ENCODE measurements at places on chromosomes 3 and 15.

GRCh38 chr3:128984596-128984995 is 9.3 kb downstream of the CFAP92 start:
- no peak for DNase-seq

DNA sequence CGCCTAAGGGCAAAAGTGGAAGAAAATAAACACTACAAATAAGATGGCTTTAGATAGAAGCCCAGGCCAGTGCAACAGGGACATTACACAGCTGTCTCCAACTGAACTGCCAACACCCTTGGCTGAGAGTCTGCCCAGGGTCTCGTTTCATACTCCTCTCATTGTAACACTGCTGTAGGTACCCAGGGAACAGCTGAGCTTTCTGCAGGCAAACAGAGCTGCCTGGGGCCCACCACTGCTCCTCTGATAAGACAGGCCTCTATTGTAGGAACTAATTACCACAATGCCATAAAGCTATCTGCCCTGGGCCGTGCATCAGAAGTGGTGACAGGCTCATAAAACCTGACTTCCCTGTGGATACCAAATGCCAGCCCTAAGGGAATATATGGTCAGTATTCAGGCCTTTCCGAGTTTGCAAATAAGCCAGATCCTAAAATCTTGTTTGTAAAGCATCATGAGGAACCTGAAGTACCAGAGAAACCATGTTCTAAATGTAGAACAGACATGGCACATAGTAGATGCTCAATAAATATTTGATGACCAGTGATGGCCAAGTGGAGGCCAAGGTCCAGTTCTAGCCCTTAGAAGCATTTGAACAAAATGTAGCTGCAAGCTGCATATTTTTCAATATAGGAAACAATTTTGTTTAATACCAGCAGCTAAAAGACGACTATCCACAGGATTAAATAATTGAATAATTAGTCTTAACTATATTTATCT is 84.3 kb upstream of the NEO1 start:
- DNase-seq, result no peak

DNA sequence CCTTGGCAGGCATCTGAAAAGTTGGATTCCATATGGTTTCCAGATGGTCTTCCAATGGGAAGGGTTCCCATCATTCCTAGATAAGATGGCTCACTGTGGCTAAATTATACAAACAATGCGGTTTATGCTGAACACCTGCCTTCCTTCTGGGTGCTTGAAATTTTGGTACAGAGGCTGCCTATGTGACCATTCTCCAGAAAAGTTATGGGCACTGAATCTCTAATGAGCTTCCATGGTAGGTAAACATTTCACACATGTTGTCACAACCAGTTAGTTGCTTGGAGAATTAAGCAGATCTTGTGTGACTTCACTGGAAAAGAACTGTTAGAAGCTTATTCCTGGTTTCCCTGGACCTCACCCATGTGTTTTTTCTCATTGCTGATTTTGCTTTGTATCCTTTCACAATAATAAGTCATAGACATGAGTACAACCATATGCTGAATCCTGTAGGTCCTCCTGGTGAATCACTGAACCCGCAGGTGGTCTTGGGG is 30.1 kb downstream of the PLOD2 start:
- no peak for DNase-seq

- DNase-seq, result no peak
These were observed 22.0 kb downstream of the COL6A6 start for GRCh38 chr3:130539005-130539404.

- DNase-seq, result no peak
These were observed 38.4 kb upstream of the ALCAM start for GRCh38 chr3:105328338-105328730.

DNA sequence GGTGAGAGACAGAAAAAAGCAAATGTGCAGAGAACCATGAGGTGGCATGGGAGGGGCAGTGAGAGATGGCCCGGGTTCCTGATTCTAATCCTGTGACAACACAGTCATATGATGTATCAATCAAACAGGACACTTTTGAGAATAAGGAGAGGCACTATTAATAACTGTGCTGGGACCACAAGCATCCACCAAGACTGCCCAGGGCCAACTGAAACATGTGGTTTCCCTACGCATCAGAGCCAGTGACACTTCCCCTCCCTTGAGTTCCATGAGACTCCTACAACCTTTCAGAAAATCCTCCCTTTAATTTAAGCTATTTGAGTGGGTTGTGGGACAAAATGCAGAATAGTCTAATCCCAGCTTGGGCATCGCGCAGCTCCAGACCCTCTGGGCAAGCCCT is 17.4 kb downstream of the SH3BP5 start:
- no peak for DNase-seq

DNA sequence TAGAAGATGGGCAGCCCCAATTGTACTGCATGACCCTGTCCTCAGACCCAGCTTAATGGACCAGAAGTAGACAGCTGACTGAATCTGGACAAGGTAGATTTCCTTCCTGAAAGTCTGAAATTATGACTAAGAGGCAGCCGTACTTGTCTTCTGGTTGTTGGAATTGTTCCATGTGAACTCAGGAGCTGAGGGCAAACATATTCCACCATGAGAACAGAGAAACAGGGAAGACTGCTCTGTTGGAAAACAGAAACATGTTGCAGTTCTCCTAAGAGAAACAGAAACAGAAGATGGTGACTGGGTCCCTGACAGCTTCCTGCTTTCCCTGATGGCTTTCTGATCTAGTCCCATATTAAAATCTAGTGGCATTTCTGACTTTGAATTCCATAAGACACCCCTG is 24.1 kb downstream of the POPDC2 start:
- DNase-seq, result no peak

DNA sequence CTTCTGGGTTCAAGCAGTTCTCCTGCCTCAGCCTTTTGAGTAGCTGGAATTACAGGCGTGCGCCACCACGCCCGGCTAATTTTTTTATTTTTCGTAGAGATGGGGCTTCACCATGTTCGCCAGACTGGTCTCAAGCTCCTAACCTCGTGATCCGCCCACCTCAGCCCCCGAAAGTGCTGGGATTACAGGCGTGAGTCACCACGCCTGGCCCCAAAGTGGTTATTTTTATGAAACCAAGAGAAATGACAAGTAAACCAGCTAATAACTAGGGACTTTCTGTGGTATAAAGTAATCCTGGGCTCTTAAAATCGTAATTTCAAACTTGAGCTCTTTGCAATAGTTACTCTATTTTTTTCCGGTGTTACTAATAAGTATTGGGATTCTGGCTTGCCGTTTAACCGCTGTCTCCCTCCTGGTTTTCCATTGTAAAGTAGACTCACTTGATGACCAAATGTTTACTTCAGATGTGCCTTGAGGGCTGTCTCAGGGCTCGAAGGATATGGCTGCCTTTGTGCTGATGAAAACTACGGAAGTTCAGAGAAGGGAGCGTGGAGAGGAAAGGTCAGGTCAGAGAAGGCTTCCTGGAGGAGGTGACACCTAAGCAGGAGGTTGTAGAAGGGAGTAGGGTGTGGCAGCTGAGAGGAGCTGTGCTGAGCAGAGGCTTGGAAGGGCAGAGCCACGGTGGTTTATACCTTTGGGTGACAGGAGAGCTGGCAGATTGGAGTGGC is 4.2 kb downstream of the ZSCAN2 start:
- no peak for DNase-seq

DNA sequence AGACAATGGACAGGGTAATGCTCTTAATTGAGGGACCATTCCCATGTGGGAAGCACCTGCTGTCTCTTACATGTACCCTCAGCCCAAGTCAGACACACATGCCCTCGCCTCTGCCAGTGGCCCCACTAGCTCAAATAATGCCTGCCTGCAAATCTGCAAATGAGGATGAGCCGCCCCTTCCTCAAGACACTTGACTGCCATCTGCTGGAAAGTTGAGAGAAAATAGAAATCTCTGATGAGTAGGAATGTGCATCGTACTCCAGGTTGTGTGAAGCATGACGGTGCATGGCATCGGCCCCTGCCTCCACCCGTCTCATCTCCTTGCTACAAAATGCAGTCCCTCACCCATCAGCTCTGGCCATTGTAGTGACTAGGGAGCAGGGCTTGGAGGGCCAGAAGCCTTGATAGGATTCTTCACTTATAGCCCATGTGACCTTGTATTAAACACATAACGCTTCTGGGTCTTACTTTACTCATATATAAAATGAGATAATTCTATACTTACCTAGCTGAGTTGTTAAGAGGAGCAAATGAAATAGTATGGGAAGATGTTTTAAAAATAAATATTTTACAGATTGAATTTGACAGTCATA is 6.3 kb upstream of the SCN5A start:
- no peak for DNase-seq

DNA sequence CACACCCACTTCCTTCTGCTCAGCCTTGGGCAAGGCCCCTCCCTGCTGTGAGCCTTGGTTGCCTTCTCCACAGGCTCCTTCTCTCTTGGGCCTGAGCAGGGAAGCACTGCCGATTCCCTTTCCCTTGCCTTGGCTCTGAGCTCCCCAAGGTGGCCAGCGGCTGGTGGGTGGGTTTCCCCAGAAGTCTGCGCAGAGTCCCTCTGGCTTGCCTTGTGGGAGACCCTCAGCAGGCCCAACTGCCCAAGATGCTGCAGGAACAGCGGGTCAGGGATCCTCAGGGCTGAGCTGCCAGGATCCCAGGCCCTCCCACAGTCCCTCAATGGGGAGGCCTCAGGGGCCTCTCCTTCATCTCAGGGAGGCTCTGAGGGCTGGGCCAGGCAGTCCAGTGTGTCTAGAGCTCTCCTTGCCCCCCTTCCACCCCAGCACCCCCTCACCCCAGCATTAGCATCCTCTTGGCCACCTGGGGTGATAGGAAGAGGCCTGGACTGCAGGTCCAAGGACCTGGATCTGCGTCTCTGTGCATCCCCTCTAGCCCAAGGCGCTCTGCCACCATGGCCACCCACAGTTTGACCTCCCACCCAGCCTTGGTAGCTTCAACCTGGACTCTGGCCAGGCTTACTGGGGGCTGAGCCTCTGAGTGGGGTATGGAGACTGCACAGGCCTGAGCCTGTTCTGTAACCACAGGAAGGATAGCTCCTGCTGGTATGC is 68.6 kb downstream of the EXOG start:
- DNase-seq, result no peak

GRCh38 chr3:149638228-149639092 is 19.4 kb downstream of the WWTR1 start:
- DNase-seq, result no peak

- DNase-seq, result no peak
These were observed 11.4 kb downstream of the TICRR start for GRCh38 chr15:89586651-89587050.

All from NCI-H510A (cell line).